Hematopoietic multipotent progenitor cell treated with erythropoietin and hydrocortisone succinate and interleukin-3 and kit ligand, for 6 days (in vitro differentiated cells): ENCODE measurements at places on chromosomes 11 and 22.
A peak's percentile ranks its signal among the peaks of the same experiment; 100 is the strongest.

GRCh38 chr11:112612250-112612849, 348.9 kb upstream of the NCAM1 start:
- no peak for DNase-seq

DNA sequence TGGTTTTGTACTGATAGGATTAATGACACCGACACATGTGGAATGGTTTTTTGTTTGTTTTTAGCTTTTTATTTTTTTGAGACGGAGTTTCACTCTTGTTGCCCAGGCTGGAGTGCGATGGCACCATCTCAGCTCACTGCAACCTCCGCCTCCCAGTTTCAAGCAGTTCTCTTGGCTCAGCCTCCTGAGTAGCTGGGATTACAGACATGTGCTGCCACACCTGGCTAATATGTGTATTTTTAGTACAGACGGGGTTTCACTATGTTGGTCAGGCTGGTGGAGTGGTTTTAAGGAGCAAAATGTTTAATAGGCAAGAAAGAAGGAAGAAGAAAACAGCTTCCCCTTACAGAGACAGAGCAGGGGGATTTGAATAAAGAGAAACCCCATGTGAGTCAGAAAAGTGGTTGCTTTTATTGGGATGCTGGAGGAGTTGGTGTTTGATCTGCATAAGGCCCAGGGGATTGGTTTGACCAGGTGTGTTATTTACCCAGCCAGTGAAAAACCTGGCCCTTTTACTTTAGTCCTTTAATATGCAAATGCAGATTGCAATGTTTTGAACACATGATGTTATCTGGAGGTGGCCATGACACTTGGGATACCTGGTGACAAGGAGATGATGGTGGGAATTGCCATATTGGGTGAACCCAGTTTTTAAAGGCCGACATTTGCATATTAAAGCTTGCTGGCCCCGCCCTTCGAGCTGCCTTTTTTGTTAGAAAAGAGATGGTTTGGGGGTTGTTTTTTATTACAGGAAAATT, 24.3 kb downstream of the SUSD2 start:
- no peak for DNase-seq

DNA sequence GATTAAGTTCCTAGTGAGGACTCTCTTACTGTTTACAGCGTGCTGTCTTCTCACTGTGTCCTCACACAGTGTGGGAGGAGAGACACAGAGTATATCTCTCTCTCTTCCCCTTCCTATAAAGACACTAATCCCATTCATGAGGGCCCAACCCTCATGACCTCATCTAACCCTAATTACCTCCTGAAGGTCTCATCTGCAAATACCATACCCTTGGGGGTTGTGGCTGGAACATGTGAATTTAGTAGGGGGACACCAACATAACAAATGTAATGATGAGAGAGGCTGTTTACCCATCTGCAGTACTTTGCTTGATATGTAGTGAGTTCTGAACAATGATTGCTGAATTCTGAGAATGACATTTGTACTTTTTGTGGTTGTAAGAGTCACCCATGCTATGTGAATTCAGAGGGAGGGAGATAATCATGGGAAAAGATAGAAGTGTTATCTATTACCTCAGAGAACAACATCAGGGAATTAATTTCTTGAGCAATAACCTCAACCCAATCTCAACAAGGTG, 4.9 kb upstream of the OR52W1 start:
- DNase-seq, result no peak

GRCh38 chr11:68330700-68331337, 18.4 kb downstream of the LRP5 start:
- no peak for DNase-seq

GRCh38 chr22:27748751-27749191, 52.8 kb downstream of the MN1 start:
- DNase-seq, result no peak

DNA sequence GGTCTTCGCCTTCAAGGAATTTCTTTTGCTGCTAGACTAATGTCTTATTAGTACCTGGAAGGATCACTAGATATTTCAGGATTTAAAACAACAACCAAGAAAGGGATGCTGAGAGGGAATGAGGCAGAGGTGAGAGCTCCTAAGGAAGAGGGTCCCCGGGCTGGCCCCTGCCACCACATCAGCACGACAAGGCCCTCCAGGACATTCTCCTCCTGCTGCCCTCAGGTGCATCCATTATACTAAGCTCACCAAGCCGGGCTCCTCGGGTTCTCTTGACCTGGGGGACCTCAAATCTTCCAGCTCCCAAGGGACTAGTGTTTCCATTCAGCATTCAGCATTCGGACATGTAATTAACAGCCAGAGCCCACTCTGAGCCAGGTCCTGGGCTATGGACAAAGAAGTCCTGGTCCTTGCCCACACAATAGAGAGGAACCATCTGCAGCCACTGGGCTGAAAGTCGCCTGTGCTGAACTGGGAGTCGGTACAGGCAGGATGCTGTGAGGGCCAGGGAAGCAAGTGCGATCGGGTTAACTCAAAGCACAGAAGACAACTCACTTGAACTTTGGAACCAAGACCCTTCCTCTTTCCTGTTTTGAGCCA, 29.4 kb upstream of the OAF start:
- no peak for DNase-seq

GRCh38 chr11:71263386-71263785, 11.0 kb upstream of the SHANK2 start:
- no peak for DNase-seq

- DNase-seq, result no peak
Measured at GRCh38 chr11:1792461-1792860, 28.7 kb upstream of the CTSD start.

DNA sequence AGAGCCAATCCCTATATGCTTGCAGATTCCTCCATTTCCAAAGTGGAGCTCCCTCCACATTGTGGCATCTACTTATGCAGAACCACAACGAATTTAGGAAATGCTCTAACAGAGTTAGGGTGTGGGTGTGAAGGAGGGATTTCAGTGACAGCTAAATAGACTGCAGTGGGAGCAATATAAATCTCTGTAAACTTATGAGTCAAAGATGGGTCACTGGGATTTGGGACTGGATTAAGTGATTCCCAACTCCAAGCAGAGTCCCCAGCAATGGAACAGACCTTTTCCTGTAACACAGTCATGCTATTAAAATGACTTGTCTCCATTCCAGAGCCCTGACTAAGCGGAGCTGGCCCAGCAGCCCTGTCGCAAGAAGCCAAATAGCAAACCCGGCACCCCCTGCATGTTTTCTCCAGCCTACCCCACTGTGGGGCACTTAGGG, 36.6 kb downstream of the RPL27A start:
- no peak for DNase-seq

- DNase-seq, result peak; percentile 19
Measured at GRCh38 chr11:18392434-18393321, 1.7 kb upstream of the LDHA start.

DNA sequence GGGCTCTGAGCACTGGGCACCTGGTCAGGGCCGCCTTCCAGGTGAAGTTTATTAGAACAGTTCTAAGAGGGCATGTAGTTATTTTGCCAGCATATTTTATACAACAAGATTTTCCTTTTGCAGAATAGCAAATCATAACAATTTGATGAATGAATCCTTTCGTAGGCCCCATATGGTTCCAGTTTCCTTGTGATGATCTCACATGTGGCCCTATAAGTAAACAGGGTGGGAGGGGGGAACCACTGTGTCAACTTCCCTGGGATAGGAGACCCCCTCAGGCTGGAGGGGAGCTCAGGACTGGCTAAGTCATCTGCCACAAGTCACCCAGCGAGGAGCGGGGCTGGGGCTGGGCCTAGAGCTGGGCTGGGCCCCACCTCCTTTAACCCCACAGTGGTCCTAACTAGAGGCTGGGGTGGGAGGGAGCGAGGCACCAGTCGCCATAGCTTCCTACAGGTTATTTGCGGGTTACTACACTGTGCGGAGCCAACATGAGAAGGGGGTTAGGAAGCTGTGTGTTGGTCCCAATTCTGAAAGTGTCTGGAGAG, 4.2 kb downstream of the FBLN1 start:
- no peak for DNase-seq

DNA sequence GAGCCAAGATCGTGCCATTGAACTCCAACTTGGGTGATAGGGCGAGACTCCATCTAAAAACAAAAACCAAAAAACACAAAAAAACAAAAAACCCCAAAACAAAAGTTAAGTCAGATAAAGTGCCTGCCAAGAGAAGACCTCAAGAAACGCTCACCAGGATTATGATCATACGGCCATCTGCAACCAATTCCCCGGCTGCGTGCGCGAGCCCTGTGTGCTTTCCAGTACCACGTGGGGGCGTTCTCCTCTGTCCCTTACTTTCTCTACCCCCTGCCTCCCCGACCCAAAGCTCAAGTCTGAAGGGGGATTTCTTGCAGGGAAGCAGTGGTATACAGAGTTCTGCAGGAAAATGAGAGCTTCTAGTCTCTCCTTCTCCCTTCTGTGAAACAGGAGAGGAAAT, 10.5 kb upstream of the RPS19BP1 start:
- peak; percentile 77 for DNase-seq

GRCh38 chr11:61688365-61689163, 8.4 kb downstream of the DAGLA start:
- no peak for DNase-seq

GRCh38 chr11:117950301-117950700, 21.1 kb upstream of the TMPRSS13 start:
- peak; percentile 74 for DNase-seq

DNA sequence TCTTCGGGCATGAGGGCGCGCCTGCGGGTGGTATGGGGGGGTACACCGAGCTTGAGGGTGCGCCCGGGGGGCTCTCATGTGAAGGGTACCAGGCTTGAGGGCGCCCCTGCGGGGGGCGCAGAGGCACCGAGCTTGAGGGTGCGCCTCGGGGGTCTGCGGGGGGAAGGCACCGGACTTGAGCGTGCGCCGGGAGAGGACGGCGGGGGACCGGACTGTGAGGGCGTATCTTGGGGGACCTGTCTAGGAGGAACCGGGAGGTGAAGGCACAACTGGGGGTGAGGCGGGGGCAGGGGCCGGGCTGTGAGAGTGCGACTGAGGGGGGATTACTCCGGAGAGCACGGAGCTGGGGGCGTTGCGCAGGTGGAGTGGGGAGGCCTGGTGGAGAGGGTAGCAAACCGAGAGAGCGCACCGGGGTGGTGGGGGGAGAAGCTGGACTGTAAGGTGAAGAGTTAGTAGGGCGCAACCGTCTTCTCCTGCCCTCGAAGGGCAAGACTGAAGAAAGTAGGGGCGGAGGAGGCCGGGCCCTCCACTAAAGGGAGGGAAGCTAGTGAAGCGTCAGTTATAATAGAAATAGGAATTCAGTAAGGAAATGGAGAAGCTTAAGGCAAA, 1.1 kb upstream of the DDX6 start:
- peak; percentile 56 for DNase-seq

GRCh38 chr11:128580612-128581011, 6.7 kb downstream of the ETS1 start:
- DNase-seq, result no peak

DNA sequence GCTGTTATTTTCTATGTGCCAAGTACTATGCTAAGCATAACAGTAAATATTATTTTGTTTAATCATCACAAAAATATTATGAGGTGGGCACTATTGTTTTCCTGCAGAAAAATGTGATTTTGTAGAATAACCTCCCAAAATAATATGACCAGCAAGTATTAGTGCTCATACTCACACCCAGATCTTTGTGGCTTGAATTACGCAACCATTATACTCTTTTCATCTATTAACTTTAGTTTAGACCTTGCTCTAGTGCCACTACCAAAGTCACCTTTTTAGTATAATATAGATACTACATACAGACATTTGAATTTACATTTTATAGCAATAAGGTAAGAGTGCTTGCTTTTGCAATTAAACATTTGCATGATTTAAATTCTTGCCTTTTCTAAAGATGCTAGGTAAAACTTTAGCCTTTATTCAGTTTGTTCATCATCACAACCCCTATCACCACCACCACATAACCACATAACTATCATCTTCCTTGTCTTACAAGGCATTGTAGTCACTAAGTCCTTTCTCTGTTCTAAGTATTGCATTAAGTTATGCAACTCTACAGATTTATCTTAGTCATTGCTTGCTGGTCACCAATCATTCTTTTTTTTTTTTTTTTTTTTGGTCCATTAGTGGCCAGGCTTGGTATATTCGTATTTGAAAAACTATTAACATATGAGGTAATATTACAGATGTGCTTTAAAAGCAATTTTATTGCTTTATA, 68.4 kb downstream of the GAS2 start:
- peak; percentile 66 for DNase-seq

- peak; percentile 85 for DNase-seq
Measured at GRCh38 chr11:111604392-111605009, 2.3 kb downstream of the SIK2 start.

DNA sequence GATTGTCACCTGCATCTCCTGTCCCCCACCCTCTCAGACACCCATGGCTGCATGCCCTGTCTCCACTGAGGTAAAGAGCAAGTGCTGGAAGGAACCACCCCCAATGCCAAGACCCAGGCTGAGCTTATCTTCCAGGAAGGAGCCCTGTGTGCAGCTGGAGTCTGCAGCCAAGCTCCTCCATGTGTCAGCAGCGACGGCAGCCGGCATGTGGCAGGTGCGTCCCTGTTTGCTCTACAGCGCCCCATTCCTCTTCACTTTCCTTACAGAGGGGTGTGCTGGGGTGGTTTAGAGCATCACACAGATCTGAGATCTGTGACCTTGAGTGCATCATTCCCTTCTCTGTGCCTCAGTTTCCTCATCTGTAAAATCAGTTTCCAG, 7.7 kb upstream of the MN1 start:
- DNase-seq, result peak; percentile 17
